ENCODE measurements at places on chromosomes 12 and 14. TPM values are rescaled to one million over a fixed set of nuclear protein-coding genes. Genes with fewer than 3 reads are reported as not detected.
A peak's percentile ranks its signal among the peaks of the same experiment; 100 is the strongest.

Gene POTEG
- total RNA-seq = 1.2 TPM

DNA sequence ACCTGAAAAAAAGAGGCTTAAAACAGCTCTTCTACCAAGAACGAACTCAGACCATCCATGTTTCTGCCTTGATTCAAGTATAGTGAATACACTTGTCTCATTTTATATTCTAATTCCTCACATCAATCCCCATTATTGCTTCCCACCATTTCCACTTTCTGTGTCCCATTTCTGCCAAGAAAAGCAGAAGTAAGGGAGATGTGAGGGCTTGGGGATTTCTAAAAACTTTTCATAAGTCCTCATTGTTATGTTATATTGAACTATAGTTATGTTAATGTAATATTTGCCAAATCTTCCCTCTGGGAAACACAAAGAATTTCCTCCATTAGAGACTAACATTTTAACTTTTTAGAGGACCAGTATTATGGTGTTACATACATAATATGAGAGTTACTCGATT lies 48.2 kb upstream of the PSMA6 start:
- no peak for DNase-seq

DNA sequence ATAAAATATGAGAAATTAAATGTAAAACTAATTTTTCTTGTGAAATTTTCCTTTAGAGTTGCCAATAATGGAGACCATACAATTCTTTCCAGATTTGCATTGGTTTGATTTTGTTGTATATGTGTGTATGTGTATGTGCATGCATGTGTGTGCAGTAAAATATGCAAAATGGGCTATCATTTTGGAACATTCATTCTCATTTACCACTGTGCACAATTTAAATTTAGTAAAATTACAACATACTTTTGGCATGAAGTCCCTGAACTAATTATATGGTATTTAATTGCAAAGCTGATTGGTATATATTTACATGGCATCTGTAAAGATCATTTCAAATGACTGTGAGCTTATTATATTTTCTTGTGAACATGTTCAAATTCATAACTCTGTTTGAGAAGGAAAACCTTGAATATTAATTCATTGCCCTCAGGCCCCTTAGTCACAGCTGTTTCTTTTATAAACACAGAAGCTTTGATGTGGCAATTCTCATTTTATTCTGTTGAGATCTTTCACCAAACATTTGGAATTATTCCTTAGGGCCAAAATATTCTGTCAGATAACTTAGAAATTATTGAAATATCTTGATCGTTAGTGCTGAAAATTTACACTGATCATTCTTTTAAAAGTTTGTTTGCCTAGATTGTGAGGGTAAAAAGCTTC lies 17.6 kb downstream of the KERA start:
- no peak for DNase-seq

GRCh38 chr12:30646821-30647220 lies 48.8 kb downstream of the IPO8 start:
- no peak for DNase-seq

DNA sequence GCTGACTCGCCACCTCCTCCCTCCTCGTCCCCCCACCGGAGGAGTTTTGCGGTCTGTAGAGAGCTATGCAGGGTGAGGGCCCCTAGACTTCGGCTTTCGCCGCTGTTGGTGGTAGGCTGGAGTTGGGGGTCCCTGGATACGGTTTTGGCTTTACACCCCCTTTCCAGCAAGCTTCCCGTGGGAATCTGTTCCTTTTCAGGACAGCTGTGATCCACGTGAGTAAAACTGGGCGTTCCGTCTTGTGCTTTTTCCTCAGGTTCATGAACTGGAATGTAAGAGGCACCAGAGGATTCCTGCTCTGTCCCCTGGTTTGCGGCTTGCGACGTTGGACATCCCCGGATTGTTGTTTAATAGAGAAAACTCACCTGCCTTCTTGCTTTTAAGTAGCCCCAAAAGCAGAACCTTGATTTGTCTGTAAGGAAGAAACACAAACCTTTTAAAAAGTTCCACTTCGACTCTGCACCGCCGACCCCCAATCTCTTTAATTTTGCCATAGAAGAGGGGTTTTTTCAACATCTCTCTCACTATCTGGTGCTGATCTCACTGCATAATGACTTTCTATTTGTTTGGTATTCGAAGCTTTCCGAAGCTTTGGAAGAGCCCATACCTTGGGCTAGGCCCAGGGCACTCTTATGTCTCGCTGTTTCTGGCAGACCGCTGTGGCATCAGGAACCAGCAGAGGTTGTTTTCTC lies 490 bp downstream of the PRORP start:
- peak; percentile 11 for DNase-seq

- DNase-seq = no peak
Observed at GRCh38 chr14:32656601-32657000, 282.1 kb upstream of the NPAS3 start.

GRCh38 chr12:123363740-123364531 lies 711 bp downstream of the SBNO1 start:
- peak; percentile 32 for DNase-seq

- no peak for DNase-seq
Observed at GRCh38 chr14:84253326-84253725, 1276.6 kb upstream of the FLRT2 start.

Measured in umbilical cord (tissue), 2 donors.